ENCODE measurements at places on chromosomes 11 and 22. TPM values are rescaled to one million over a fixed set of nuclear protein-coding genes. Genes with fewer than 3 reads are reported as not detected.

Gene CNTN5
- total RNA-seq, result 1.00 TPM

Gene YPEL1
- total RNA-seq, result 1.3 TPM

Gene SLC3A2
- total RNA-seq, result 879 TPM

- H3K36me3 ChIP-seq, result no peaks in the 10 kb centered on the region
- no peaks in the 10 kb centered on the region for H3K27me3 ChIP-seq
- no peak overlapping the region for H3K27ac ChIP-seq
- no peak overlapping the region for H3K4me3 ChIP-seq
Observed at GRCh38 chr22:33652615-33653014, 267.7 kb downstream of the LARGE1 start.

DNA sequence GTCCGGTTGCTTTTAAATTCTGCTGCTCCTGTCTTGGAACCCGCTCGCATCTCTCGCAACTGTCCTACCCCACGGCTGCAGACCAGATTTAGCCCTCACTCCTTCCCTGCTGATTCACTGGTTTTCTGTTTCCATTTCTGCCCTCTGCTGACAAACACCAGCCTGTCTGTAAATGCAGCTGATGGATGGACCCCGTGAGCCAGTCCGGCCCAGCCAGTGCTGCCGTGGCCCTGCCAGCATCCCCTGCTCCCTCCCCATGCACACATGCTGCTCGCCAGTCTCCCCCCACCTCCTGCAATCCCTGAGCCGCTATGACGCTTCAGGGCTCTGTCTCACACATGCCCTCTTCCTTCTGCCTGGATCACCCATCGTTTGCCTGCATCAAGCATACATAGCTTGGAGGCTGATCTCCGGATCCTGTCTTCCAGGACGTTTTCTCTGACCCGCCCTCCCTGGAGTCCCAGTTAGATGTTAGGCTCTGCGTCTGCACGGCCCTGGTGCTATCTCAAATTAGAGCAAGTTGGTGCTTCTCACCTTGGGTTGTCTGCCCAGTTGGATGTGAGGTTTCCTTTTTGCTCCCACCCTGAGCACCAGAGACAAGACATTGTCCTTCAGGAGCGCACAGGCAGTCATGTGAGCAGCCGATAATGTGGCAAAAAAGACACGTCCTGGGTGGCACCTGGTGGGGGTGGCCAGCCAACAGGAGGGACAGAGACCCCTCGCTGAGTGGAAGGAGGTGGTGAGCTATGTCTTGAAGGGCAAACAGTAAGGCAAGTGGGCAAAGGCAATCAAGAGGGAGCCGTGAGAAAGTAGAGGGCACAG, 4.3 kb upstream of the ACR start:
- no peaks in the 10 kb centered on the region for H3K27me3 ChIP-seq
- DNase-seq, result no peak
- H3K27ac ChIP-seq, result no peak overlapping the region
- no peaks in the 10 kb centered on the region for H3K4me1 ChIP-seq
